ENCODE measurements at places on chromosomes 4 and X. TPM values are rescaled to one million over a fixed set of nuclear protein-coding genes. Genes with fewer than 3 reads are reported as not detected.

DNA sequence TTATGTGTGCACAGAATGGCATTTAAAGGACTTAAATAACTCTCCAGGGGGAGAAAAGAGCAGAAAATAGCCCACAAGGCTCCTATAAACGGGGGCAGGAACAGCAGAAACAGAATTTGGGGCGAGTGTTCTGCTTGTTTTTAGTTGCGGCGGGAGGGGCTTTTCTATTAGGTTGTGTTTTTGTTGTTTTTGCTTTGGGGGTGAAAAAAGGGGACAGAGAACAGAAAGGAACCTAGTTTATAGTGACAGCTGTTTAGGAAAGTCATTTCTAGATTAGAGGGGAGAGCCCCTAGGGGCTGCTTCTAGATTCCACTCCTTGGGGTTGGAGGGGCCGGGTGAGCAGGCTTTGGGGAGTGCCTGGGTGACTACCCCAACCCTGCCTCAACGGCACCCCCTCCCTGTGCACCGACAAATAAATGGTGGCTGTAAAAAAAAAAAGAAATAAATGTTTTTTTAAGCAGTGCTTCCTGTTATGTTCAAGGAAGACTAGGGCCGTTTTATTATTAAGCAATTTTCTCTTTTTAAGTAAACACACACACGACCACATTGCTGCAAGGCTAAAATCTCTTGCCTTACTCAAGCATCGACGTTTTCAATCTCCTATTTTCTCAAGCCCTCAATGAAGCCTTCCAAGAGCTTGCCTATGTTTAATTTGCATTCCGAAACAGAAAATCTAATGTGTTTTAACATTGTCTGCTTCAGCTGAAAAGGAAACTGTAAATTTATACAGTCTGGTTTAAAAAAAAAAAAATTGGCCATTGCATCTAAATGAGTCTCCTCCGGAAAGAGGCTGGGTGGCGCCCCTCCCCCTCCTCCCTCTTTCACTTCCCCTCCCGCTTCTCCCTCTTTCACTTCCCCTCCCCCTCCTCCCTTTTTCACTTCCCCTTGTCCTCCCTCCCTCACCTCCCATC lies 123.3 kb upstream of the TBL1X start:
- peak; percentile 84 for DNase-seq
- H3K4me1 ChIP-seq, result peaks cover 25% of the 10 kb centered on the region
- peak overlapping the region; percentile 80 for H3K27ac ChIP-seq
- no peaks in the 10 kb centered on the region for H3K36me3 ChIP-seq

DNA sequence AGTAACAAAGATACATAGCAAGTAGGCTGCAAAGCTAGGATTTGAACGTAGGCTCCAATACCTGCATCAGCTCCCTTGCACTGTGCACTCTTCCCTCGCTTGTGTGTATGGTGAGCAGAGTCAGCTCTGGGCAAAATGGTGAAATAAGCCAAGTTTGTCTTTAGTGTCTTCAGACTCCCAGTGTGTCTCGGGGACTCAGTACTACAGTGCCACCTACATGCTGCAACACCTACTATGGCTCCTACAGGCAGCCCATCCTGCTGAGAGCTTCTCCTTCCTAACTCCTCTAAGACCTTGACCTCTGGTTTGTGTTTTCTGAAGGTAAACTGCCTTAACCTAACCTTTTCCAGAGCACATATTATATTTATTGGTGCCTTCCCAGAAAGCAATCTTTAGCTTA lies 42.5 kb downstream of the RTL9 start:
- no peaks in the 10 kb centered on the region for H3K27me3 ChIP-seq
- no peak overlapping the region for H3K27ac ChIP-seq
- no peak for DNase-seq
- no peaks in the 10 kb centered on the region for H3K4me1 ChIP-seq
- H3K4me3 ChIP-seq, result no peak overlapping the region

DNA sequence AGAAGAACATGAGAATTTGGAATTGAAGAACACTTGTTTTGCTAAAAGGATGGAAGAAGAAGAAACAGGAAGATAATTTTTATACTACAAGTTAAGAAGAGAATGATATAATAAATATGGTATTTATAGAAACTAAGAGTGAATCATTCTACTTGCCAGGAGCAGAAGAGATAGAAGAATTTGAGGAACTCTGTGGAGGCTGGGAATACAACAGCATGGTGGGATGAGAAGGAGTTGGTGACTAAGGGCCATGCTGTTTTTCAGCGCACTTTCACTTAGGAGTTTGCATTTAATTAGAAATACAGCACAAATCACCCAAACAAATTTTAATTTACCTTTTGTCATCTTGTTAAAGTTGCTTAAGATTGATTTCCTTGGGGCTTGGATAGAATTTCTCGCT lies 20.5 kb downstream of the HADH start:
- no peaks in the 10 kb centered on the region for H3K4me1 ChIP-seq
- no peaks in the 10 kb centered on the region for H3K27me3 ChIP-seq
- DNase-seq, result no peak
- peak overlapping the region; percentile 22 for H3K27ac ChIP-seq
- H3K4me3 ChIP-seq, result no peak overlapping the region

DNA sequence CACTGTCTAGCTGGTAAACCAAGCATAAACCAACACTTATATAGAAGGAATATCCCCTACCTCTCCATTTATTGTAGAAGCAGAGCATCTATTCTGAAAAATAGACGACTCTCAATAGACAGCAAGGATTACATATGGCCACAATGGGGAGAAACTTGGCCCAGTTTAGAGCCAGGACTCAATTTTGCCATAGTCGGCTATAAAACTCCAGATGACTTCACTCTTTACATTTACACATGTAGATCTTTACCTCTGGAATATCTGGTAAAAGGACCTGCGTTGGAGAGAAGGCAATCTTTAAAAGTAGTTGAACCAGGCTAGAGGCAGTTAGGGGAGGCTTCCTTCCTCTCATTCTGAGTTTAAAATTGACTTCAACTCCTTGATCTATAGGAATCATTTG lies 77.3 kb downstream of the HMGB2 start:
- DNase-seq, result no peak
- H3K27ac ChIP-seq, result no peak overlapping the region
- H3K4me1 ChIP-seq, result no peaks in the 10 kb centered on the region
- no peaks in the 10 kb centered on the region for H3K27me3 ChIP-seq
- H3K36me3 ChIP-seq, result no peaks in the 10 kb centered on the region

GRCh38 chrX:119885554-119886428 lies 9.9 kb upstream of the AKAP14 start:
- H3K27ac ChIP-seq, result no peak overlapping the region
- H3K36me3 ChIP-seq, result no peaks in the 10 kb centered on the region
- H3K4me3 ChIP-seq, result no peak overlapping the region

Gene ADH1C
- polyA plus RNA-seq, result 311 TPM

Gene FGA
- not detected for polyA plus RNA-seq

DNA sequence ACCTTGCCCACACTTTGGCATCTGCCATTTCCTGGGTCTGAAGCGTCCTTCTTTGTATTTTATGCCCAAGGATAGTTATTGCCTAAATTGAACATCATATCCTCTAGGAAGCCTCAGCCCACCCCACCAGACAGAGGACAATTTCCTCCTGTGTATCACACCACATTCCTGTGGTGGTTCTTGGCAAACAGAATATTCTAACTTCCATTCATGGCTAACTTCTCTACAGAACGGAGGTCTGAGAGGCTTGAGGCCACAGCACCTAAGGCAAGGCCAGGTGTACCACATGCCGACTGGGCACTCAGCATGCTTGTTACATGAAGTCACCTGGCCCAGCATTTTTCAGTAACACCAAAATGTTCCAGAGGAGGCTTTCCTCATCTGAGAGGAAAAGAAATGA lies 42.4 kb downstream of the CD99L2 start:
- no peaks in the 10 kb centered on the region for H3K27me3 ChIP-seq
- H3K4me1 ChIP-seq, result no peaks in the 10 kb centered on the region
- no peak overlapping the region for H3K4me3 ChIP-seq
- H3K27ac ChIP-seq, result no peak overlapping the region

Gene CLTRN
- not detected for polyA plus RNA-seq

GRCh38 chrX:113828470-113828869 lies 755.4 kb upstream of the HTR2C start:
- H3K27me3 ChIP-seq, result no peaks in the 10 kb centered on the region
- no peak overlapping the region for H3K4me3 ChIP-seq
- no peaks in the 10 kb centered on the region for H3K36me3 ChIP-seq
- H3K27ac ChIP-seq, result no peak overlapping the region
- no peaks in the 10 kb centered on the region for H3K4me1 ChIP-seq
- DNase-seq, result no peak

DNA sequence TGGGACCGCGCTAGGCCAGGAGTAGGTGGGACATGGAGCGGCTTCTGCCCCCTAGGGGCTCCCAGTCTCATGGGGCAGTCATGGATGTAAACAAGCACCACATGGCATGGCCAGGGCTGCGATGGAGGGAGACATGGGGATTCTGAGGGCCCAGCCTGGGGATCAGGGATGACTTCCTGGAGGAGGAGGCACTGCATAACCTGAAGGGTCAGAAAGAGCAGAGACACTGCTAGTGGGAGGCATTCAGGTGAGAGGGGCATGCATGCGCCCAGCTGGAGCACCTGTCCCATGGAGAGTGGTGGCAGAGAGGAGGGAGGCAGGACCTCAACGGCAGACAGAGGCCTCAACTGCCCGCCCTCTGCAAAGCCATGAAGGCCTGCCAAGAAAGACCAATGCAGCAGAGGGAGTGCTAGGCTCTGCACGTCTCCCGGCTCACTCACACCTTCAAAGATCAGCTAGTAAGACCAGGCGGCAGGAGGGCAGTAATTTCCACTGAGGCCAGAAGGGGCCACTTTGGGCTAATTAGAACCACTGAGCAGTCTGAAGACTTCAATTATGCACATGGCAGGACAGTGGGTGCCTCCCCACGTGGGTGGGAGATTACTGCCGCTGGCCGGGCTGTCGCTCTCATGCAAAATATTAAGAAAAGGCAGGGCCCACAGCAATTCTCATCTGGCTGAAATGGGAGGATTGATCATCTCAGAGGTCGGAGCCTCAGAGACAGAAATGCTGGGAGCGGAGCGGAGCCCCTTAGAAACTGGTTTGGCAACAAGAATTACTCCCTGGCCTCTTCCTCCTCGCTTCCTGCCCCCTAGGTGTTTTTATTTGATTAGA lies 69.6 kb downstream of the PPP2R2C start:
- no peaks in the 10 kb centered on the region for H3K27me3 ChIP-seq
- H3K4me1 ChIP-seq, result no peaks in the 10 kb centered on the region
- H3K4me3 ChIP-seq, result no peak overlapping the region
- no peak overlapping the region for H3K27ac ChIP-seq
- no peak for DNase-seq

DNA sequence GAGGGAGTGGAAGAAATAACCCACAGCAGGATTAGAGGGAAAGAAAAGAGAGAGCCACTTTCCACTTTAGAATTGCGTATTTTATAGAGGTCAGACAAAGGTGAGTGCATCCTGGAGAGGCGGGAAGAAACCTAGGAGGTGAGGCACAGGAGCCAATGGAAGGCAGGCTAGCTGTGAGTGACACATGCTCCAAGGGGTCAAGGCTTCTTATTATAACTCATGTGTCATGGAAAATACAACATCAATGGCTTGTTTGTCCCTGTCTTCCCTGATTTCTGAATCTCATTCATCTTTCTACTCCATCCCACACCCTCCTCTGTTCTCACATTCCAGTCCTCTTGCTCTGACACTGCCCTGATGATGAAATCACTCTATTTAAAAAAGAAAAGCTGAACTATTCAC lies 14.4 kb downstream of the ANXA3 start:
- no peak overlapping the region for H3K4me3 ChIP-seq
- H3K27ac ChIP-seq, result no peak overlapping the region
- no peaks in the 10 kb centered on the region for H3K27me3 ChIP-seq
- H3K36me3 ChIP-seq, result no peaks in the 10 kb centered on the region

- H3K36me3 ChIP-seq, result no peaks in the 10 kb centered on the region
- no peak overlapping the region for H3K27ac ChIP-seq
Observed at GRCh38 chr4:135508006-135508714, 1306.6 kb upstream of the PABPC4L start.

GRCh38 chrX:41142130-41142910 lies 57.1 kb downstream of the USP9X start:
- H3K27ac ChIP-seq, result no peak overlapping the region
- H3K4me3 ChIP-seq, result no peak overlapping the region
- H3K27me3 ChIP-seq, result no peaks in the 10 kb centered on the region
- H3K36me3 ChIP-seq, result peaks cover 26% of the 10 kb centered on the region

- no peaks in the 10 kb centered on the region for H3K27me3 ChIP-seq
- peak overlapping the region; percentile 31 for H3K27ac ChIP-seq
- no peak overlapping the region for H3K4me3 ChIP-seq
- no peaks in the 10 kb centered on the region for H3K36me3 ChIP-seq
Observed at GRCh38 chrX:81238166-81238565, 36.3 kb downstream of the SH3BGRL start.

GRCh38 chr4:102356562-102357202 lies 11.4 kb upstream of the SLC39A8 start:
- no peak for DNase-seq
- H3K4me1 ChIP-seq, result no peaks in the 10 kb centered on the region
- no peak overlapping the region for H3K4me3 ChIP-seq
- no peak overlapping the region for H3K27ac ChIP-seq

Gene PRAF2
- 15.2 TPM for polyA plus RNA-seq

Gene MAGEA8
- polyA plus RNA-seq, result not detected

GRCh38 chr4:85808864-85809263 lies 333.9 kb downstream of the ARHGAP24 start:
- no peaks in the 10 kb centered on the region for H3K4me1 ChIP-seq
- H3K27me3 ChIP-seq, result no peaks in the 10 kb centered on the region
- no peak for DNase-seq
- no peak overlapping the region for H3K27ac ChIP-seq
- H3K4me3 ChIP-seq, result no peak overlapping the region

GRCh38 chrX:72326605-72327300 lies 21.0 kb upstream of the CITED1 start:
- H3K4me3 ChIP-seq, result no peak overlapping the region
- H3K36me3 ChIP-seq, result no peaks in the 10 kb centered on the region
- H3K27ac ChIP-seq, result no peak overlapping the region
- H3K4me1 ChIP-seq, result no peaks in the 10 kb centered on the region
- no peaks in the 10 kb centered on the region for H3K27me3 ChIP-seq

GRCh38 chr4:31741326-31741725 lies 1021.2 kb downstream of the PCDH7 start:
- no peaks in the 10 kb centered on the region for H3K4me1 ChIP-seq
- H3K4me3 ChIP-seq, result no peak overlapping the region
- no peaks in the 10 kb centered on the region for H3K36me3 ChIP-seq

- DNase-seq, result no peak
- no peak overlapping the region for H3K27ac ChIP-seq
- H3K36me3 ChIP-seq, result no peaks in the 10 kb centered on the region
- H3K4me1 ChIP-seq, result no peaks in the 10 kb centered on the region
Observed at GRCh38 chr4:5451243-5451642, 257.1 kb downstream of the EVC2 start.

- H3K27ac ChIP-seq, result no peak overlapping the region
- no peaks in the 10 kb centered on the region for H3K27me3 ChIP-seq
- H3K4me3 ChIP-seq, result no peak overlapping the region
- no peaks in the 10 kb centered on the region for H3K36me3 ChIP-seq
- DNase-seq, result peak; percentile 56
Observed at GRCh38 chr4:79247695-79248394, 78.0 kb downstream of the NAA11 start.

Gene CLCN4
- 0.96 TPM for polyA plus RNA-seq

- H3K27me3 ChIP-seq, result no peaks in the 10 kb centered on the region
- H3K4me3 ChIP-seq, result no peak overlapping the region
- H3K4me1 ChIP-seq, result no peaks in the 10 kb centered on the region
- no peak for DNase-seq
- H3K36me3 ChIP-seq, result no peaks in the 10 kb centered on the region
Observed at GRCh38 chrX:57232658-57233360, 53.7 kb upstream of the FAAH2 start.

Gene STAG2
- 21.6 TPM for polyA plus RNA-seq

- no peak for DNase-seq
- H3K4me3 ChIP-seq, result no peak overlapping the region
- no peaks in the 10 kb centered on the region for H3K27me3 ChIP-seq
- H3K36me3 ChIP-seq, result no peaks in the 10 kb centered on the region
- no peaks in the 10 kb centered on the region for H3K4me1 ChIP-seq
Observed at GRCh38 chr4:72286185-72286584, 254.4 kb downstream of the NPFFR2 start.

Gene GDPD2
- 2.3 TPM for polyA plus RNA-seq
